ENCODE measurements at places on chromosomes 5 and 9.

GRCh38 chr9:17236147-17236546 lies 101.3 kb downstream of the CNTLN start:
- DNase-seq: no peak

GRCh38 chr5:179321206-179321987 lies 23.9 kb downstream of the ADAMTS2 start:
- no peak for DNase-seq

GRCh38 chr9:79565245-79565644 lies 6.5 kb upstream of the TLE4 start:
- no peak for DNase-seq

DNA sequence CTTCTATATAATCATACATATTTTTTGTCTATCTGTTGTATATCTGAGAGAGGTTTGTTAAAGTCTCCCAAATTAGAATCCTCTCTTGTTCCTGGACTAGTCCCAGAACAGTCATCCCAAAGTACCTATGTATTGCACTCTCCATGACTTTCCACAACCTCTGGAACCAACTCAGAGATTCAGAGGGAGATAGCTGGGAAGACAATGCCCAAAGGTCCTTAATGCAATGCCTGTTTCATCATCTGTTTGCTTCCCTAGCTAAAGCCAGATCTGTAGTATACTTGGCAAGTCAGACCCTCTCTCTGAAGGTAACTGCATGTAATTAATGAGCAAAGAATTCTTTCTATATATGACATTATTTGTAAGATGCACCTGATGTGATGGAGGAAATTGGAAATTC lies 89.4 kb downstream of the ZNF474 start:
- no peak for DNase-seq

- DNase-seq: no peak
Observed at GRCh38 chr5:2295476-2295875, 412.8 kb upstream of the IRX4 start.
